ENCODE measurements at places on chromosomes 12 and 14. TPM values are rescaled to one million over a fixed set of nuclear protein-coding genes. Genes with fewer than 3 reads are reported as not detected.

BLOC1S1 gene
- total RNA-seq: 109 TPM

SCNN1A gene
- total RNA-seq: 0.22 TPM

MANSC1 gene
- 8.7 TPM for total RNA-seq

BLTP3B gene
- 11.9 TPM for total RNA-seq

AQP5 gene
- 0.41 TPM for total RNA-seq

SERPINA10 gene
- total RNA-seq: not detected

ACRBP gene
- 1.4 TPM for total RNA-seq

C12orf56 gene
- total RNA-seq: not detected

DDIT3 gene
- total RNA-seq: 20.4 TPM

IFNG-AS1 gene
- 0.58 TPM for total RNA-seq

TBX3 gene
- total RNA-seq: 27.2 TPM

RERG gene
- total RNA-seq: 4.5 TPM

FAM222A gene
- 20.0 TPM for total RNA-seq

ADSS1 gene
- total RNA-seq: 218 TPM

ABCD2 gene
- total RNA-seq: 6.5 TPM

RD3L gene
- 30.7 TPM for total RNA-seq

OSGEP gene
- 19.4 TPM for total RNA-seq

KERA gene
- not detected for total RNA-seq

NRXN3 gene
- 1.2 TPM for total RNA-seq

Measured in left ventricle myocardium inferior (tissue), 1 donor.